Epithelial cell of umbilical artery (primary cell): ENCODE measurements at places on chromosomes 12 and 14. TPM values are rescaled to one million over a fixed set of nuclear protein-coding genes. Genes with fewer than 3 reads are reported as not detected.

ATP23 gene
- 8.1 and 13.0 TPM in 2 replicates for total RNA-seq

WASHC3 gene
- 50.7 and 53.6 TPM in 2 replicates for total RNA-seq

CLEC4E gene
- not detected in 2 replicates for total RNA-seq

AQP6 gene
- total RNA-seq, result under 0.01 TPM in 1 of 2 replicates, not detected in the other
